Dermis microvascular lymphatic vessel endothelial cell (primary cell): ENCODE measurements at places on chromosomes 1 and 21. TPM values are rescaled to one million over a fixed set of nuclear protein-coding genes. Genes with fewer than 3 reads are reported as not detected.

GRCh38 chr1:192993426-192994085 lies 65.6 kb downstream of the UCHL5 start:
- DNase-seq = no peak

Gene CTNNBIP1
- total RNA-seq = 33.0 and 46.5 TPM in 2 replicates

Gene OLFML2B
- total RNA-seq = under 0.01 and 0.13 TPM in 2 replicates

DNA sequence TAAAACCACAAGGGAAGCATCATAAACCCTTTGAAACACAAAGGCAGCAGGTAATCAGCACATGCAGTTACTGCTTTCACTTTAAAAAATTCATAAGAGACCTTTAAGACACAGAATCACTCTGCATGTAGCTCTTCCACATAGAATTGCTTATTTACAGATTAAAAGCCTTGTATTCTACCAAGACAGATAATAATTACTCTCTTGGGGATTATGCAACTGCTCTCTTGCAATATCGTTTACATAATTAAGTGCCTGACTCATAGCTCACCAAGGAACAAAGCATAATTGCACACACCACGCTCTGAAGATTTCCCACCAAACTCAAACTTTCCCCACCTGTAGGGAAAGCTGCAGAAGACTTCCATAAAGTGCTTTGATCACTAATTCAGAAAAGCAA lies 87.9 kb downstream of the VAV3 start:
- DNase-seq = no peak

DNA sequence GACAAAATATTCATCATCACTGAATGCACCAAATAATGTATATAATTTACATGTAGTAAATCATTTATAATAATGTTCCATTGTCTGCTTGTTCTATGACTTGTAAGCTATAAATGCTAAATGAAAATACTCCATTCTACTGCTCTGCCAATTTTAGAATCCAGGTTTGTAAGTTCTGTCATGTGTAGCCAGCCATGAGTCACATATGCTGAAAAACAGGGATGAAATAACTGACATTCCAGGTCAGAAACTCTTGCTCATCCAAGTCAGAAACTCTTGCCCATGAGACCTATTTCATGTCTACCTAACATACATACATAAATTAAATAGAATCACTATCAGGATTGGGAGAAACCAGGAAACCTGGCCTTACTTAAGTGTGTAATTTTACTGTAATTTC lies 95.6 kb downstream of the ASH1L start:
- DNase-seq = peak; percentile 80

DNA sequence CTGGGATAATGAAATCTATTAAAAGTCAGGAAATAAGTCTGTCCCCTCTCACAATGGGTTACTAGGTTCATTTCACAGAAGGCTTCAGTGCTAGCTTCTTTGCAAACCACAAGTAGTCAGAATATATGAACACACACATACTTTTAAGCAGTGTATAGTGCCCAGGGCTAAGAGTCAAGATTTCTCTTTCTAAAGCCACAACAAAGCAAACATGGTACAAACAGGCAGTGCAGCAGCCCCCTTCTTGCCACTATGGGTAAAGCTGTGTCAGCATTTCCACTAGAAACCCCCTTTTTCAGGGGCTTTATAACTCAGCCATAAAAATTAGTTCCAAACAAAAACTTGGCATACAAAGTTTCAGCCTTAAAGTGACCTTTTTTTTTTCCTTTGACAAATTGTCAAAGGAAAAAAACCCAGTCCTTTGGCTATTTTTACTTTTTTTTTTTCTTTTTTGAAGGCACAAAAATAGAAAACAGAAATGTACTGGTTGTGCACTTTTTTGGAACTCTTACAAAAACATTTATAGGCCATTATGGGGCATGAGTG lies 315.4 kb downstream of the LMO4 start:
- no peak for DNase-seq

DNA sequence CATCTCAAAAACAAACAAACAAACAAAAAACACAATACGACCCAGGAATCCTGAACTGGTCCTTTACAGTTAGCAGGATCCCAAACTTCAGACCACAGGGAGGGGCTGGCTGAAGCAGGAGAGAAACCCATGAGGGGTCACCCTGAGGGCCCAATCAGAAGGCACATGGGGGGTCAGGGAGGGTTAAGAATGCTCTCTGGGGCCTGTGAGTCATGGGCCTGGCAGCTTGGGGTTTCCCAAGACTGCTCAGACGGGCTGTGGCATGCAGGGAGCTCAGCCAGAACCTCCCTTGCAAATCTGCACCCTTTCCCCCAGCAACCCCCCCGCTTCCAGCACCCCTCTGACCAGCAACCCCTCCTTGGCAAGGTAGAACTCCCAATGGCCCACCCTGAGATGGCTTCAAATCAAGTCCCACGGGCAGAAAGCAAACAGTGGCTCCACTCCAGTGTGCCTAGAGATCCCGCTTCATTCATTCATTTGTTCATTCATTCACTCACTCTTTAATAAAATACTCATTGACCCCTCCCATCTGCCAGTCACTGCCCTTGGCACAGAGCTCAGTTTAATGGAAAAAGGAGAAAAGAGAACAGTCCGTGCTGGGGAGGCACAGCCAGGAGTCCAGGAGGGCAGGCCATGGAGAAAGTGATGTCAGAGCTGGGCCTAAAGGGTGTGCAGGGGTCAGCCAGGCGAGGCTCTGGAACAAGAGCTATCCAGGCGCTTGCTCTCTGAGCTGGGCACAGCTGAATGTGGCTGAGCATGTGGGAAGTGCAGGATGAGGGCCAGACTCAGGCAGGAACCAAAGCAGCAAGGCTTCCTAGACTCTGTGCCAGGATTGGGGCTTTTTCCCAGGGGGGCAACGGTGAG lies 8.2 kb downstream of the UQCRHL start:
- DNase-seq = peak; percentile 88

DNA sequence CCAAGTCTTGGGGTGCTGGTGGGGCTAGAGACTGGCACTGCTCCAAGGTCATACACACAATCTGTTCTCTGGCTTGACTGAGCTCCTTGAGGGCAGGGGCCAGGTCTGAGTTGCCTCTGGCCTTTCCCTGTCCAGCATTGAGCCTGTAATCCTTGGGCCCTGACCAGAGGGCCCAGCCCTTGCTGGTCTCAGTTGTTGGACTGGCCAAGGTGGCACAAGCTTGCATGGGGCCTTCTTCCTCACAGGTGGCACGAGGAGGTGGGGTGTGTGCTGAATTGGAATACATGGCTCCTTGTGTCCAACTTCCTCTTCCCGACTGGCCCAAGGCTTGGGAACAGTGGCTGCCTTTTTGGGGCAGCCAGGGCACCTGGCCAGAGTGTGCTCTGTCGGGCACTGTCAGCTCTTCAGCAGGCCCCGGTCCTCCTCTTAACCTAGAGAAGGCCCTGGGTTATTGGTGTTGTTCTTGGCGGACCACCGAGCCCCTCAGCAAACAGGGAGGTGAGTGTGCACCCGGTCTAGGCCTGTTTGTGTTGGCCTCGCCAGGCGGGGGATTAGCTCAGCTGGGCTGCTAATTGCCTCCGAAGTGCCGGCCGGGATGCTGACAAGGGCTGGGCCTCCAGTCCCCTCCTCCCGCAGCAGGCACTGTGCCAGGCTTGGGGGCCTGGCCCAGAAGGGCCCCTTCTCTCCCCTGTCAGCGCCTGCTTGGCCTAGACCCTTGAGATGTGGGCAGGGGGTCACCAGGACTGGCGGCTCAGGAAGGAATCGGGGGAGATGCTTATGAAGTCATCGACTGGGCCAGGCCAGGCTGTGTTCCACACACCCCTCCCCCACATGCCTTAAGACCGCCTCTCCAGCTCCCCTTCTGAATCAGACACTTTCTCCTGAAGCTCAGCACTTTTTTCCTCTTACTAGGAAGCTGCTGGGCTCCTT lies 28.5 kb downstream of the WNT4 start:
- DNase-seq = peak; percentile 36

DNA sequence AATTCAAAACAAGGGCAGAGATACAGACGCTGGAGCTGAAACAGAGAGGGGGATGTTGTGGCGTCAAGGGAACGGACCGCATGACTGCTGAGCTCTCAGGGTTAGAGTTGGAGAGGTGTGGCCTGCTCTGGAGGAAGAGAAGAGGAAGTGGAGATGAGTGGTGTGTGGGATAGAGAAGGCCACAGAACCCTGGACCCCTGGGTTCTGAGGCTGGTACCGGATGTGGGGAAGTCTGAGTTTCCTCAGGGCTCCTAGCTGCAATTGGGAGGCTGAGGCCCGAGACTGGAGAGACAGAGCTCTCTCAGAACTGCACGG lies 1.8 kb downstream of the BCAN start:
- DNase-seq = no peak

GRCh38 chr1:87194271-87194774 lies 134.4 kb upstream of the LMO4 start:
- no peak for DNase-seq

- no peak for DNase-seq
These were observed 175.9 kb downstream of the LHX8 start for GRCh38 chr1:75310067-75310466.

- no peak for DNase-seq
These were observed 11.8 kb downstream of the CHIT1 start for GRCh38 chr1:203217668-203218067.

Gene RBP7
- 0.38 and 0.77 TPM in 2 replicates for total RNA-seq

Gene TEKT2
- total RNA-seq = 0.25 and 0.26 TPM in 2 replicates

GRCh38 chr1:150567341-150567716 lies 12.1 kb downstream of the MCL1 start:
- no peak for DNase-seq

GRCh38 chr1:234096161-234096770 lies 191.8 kb downstream of the SLC35F3 start:
- DNase-seq = no peak

GRCh38 chr1:42210421-42211133 lies 46.0 kb upstream of the GUCA2A start:
- DNase-seq = no peak

GRCh38 chr1:228081578-228082213 lies 812 bp upstream of the ARF1 start:
- no peak for DNase-seq

Gene GSTM5
- 0.25 TPM in 1 of 2 replicates, not detected in the other for total RNA-seq

Gene KLHDC8A
- 0.13 TPM in 1 of 2 replicates, not detected in the other for total RNA-seq

DNA sequence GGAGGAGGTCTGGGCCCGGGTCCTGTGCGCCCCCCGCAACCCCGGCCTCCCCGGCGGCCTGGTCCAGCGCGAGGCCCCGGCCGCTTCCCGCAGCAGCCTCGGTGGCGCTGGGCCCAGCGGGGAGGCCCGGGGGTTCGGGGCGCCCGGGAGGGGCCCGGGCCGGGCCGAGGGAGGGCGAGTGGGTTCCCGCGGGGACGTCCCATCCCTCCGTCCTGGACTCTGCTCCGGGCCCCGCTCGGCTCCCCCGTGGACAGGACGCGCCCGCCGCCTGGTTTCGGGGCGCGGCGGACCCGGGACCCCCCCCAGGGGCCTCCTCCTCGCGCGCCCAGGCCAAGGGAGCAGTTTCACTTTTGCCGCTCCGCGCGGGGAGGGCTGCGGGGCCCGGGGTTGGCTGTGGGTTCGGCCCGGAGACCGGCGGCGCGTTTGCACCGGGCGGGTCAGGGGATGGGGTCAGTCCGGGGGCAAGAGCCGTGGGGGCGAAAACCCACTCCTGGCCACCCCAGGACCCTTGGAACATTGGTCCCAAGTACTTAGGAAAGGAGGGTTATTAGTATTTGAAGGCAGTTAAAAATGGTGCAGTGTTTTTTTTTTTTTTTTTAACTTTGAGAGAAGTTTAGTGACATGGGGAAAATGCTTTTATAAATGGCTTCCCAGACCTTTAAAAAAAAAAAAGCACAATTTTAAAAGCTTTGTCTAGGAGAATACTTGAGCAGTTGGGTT lies 677 bp downstream of the AGPAT3 start:
- no peak for DNase-seq

- no peak for DNase-seq
These were observed 17.7 kb downstream of the PTPRC start for GRCh38 chr1:198656500-198656932.

DNA sequence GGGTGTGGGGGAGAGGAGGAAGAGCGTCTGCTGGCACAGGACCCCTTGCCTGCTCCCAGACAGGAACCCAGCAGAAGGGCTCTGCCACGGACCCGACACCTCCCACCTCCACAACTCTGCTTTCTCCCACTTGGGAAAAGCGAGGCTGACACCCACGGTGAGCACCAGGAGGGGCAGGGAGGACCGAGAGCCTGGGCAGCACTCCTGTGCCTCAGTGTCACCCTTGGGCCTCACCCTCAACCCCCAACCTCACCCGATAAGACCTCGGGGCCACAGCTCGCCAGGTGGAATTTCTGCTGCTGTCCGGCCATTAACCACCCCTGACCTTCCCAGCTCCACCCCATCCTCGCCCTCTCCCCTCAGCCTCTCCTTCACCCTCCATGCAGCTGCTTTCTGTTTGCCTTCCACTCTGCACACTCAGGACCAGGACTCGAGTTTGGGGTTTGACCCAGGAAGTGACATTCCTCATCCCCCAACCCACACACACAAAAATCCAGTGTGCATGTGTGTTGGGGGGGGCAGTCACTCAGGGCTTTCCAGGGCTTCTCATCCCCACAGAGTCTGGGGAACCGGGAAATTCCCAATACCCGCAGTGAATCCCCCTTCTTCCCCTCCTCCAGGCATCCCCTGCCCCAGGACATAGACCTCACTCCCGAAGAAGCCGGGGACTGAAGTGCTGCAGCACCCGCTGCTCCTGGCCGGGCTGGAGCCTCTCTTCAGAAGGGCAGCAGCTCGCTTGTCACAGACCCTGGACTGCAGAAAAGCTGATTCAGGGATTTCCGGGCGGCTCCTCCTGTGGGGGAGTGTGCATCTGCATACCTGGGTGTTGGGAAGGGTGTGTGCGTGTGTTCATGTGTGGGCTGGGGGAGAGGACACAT lies 65.8 kb downstream of the SYT2 start:
- DNase-seq = no peak

Gene C1orf56
- 1.0 and 1.1 TPM in 2 replicates for total RNA-seq

DNA sequence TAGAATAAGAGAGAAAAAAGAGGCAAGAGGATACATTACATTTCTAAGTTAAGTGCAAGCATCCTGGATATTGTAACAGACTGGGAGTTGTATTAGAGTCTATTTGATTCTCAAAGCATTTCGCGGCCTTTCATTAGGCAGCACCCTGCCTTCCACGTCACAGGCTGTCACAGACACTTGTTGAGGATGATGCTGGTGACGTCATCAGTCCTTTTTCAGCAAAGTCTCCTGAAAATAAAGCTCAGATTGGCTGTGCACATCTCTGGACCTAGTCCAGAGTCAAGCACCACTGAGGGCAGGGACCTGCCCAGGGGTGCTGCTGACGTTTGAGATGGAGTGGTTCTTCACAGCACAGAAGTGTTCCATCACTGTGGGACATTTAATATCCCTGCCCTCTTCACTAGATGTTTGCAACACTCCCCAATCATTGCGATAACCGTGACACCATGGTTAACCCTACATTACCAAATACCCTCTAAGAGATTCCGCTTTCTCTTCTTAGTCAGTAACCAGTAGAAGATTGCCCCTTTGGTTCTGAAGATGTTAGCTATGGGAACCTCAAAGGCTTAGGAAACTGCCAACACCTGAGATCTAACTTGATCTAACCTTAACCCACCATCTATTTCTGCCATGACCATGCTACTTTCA lies 72.7 kb upstream of the F3 start:
- no peak for DNase-seq
